CD8-positive, alpha-beta T cell (primary cell): ENCODE measurements at places on chromosomes 3 and 15. TPM values are rescaled to one million over a fixed set of nuclear protein-coding genes. Genes with fewer than 3 reads are reported as not detected.

KIF7 gene
- total RNA-seq, result 0.54 TPM

CCR8 gene
- not detected for total RNA-seq

CAMK2N2 gene
- total RNA-seq, result not detected

LYZL4 gene
- not detected for total RNA-seq

FBXL2 gene
- not detected for total RNA-seq

SKOR1 gene
- 1.8 TPM for total RNA-seq

SELENOS gene
- total RNA-seq, result 46.0 TPM

STRA6 gene
- total RNA-seq, result not detected

TMEM212 gene
- not detected for total RNA-seq

CAMK1 gene
- not detected for total RNA-seq

SPSB4 gene
- not detected for total RNA-seq

C2CD4A gene
- total RNA-seq, result 0.08 TPM

MUC20 gene
- 1.7 TPM for total RNA-seq

TEX9 gene
- 1.7 TPM for total RNA-seq

GLDN gene
- not detected for total RNA-seq

TF gene
- total RNA-seq, result 0.65 TPM

CCDC80 gene
- not detected for total RNA-seq

ESYT3 gene
- total RNA-seq, result not detected

PRSS50 gene
- not detected for total RNA-seq

IDH2 gene
- 41.5 TPM for total RNA-seq
